Osteocyte (in vitro differentiated cells): ENCODE measurements at places on chromosomes 2 and 18.
A peak's percentile ranks its signal among the peaks of the same experiment; 100 is the strongest.

DNA sequence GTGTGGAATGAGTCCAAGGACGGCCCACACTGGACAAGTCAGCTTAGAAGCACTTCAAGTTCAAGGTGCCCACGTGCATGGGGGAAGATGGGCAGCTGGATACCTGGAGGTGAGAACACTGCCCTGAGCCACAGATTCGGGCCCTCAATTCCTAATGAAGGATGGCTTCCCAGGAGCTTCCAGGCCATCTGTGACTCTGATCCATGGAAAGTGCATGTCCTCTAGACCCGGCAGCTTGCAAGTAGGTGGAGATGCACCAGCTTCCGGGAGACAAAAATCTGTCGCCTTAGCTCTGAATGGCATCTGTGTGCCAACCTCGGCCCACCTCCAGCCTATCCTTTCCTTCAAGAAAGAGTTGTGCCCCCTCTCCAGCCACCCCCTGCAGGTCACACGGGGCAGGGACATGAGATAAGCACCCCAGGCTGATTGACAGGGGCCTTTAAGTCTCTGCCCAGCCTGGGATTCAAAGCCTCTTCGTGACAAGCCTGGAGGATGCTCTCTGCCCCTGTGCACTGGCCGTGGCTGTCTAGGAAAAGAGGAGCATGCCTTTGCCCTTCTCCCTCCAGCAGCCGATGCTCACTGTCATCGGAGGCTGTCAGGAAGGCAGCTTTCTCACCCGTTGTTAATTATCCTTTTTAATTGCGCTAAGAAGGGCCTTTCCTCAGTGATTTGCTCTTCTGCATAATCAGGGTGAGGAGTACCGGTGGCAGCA, 65.5 kb downstream of the BIN1 start:
- peaks cover 6% of the 10 kb centered on the region for H3K4me1 ChIP-seq
- no peak for DNase-seq
- peaks cover under 1% of the 10 kb centered on the region for H3K36me3 ChIP-seq

DNA sequence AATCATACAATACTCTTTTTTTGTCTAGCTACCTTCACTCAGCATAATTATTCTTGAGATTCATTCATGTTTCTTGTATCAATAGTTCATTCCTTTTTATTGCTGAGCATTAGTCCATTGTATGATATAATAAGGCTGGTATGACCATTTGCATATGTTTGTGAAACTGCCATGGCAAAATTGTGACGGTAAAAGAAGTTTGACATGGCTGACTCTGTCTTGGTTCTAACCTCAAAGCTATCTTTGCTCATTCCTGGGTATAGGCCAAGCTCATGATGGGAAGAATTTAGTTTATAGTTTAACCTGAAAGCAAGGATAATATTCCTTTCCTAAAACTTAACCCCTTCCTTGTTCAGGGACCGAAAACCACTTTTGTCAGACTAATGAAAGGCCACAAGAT, 46.4 kb downstream of the COMMD1 start:
- H3K4me1 ChIP-seq: peaks cover 24% of the 10 kb centered on the region
- no peak overlapping the region for H3K4me3 ChIP-seq
- no peak overlapping the region for H3K27ac ChIP-seq
- H3K27me3 ChIP-seq: no peaks in the 10 kb centered on the region

DNA sequence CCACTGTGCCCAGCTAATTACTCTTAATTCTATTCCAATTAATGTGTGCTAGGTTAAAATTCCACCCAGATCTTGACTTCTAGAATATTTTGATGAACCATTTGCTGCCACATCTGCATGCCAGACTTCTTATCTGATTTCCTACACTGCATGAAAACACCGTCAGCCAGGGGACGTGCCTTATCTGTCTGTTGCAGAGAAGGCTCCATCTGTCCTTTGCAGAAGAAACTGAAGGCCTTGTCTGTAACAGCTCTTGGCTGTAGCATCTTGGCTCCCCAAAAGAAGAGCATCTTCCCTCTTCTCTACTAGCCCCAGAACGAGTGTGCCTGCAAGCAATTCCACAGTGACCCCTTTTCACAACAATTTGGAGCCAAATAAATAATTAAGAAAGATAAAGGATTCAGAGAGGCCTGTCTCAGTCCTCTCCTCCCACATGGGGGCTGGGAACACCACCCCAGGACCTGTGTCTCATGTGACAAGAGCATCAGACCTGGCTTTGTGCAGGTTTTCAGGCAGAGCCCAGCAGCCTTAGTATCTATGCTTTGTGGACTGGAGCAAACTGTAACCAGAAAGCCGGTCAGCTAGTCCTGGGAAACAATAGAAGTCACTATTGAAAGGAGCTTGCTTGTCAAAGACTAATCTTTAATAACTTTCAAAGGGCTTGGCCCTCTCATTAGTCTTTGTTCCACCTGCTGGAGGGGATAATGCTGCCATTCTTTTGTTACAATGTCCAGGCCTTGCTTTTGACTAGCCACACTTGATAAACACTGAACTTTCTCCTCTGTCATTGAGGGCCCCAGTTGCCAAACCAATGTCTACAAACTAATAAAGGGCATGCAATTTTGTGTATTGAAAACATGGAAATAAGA, 84.0 kb upstream of the NEUROD1 start:
- no peak for DNase-seq
- H3K27me3 ChIP-seq: no peaks in the 10 kb centered on the region
- no peak overlapping the region for H3K4me3 ChIP-seq
- H3K27ac ChIP-seq: no peak overlapping the region
- no peaks in the 10 kb centered on the region for H3K36me3 ChIP-seq

DNA sequence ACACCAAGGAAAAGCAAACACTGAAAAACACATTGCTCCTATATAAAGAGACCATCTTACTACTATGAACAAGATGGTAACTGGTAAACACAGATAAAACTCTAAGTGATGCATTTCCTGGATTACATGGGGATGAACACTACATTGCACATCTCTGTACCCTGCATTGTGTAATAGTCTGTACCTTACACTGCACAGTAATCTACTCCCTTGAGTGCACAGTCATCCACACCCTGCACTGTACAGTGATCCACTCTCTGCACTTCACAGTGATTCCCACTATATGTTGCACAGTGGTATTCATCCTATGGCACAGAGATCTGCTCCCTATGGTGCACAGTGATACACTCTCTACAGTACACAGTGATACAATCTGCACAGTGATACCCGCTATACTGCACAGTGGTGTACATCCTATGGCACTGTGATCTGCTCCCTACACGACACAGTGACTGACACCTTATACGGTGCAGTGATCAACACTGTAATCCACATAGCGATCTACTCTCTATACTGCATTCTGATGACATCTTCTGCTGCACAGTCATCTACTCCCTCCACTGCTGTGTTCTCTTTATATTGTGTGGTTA, 462.2 kb upstream of the RGPD4 start:
- DNase-seq: no peak
- no peak overlapping the region for H3K27ac ChIP-seq
- no peaks in the 10 kb centered on the region for H3K36me3 ChIP-seq
- H3K4me1 ChIP-seq: peaks cover 3% of the 10 kb centered on the region
- no peaks in the 10 kb centered on the region for H3K27me3 ChIP-seq
- H3K4me3 ChIP-seq: no peak overlapping the region

GRCh38 chr2:190352668-190353536, 9.5 kb downstream of the INPP1 start:
- no peaks in the 10 kb centered on the region for H3K36me3 ChIP-seq
- no peaks in the 10 kb centered on the region for H3K27me3 ChIP-seq
- DNase-seq: no peak
- no peak overlapping the region for H3K4me3 ChIP-seq
- peaks cover 11% of the 10 kb centered on the region for H3K4me1 ChIP-seq

- peaks cover 17% of the 10 kb centered on the region for H3K4me1 ChIP-seq
- H3K36me3 ChIP-seq: peaks cover 42% of the 10 kb centered on the region
- no peak for DNase-seq
- peak overlapping the region; percentile 64 for H3K27ac ChIP-seq
- no peaks in the 10 kb centered on the region for H3K27me3 ChIP-seq
- H3K4me3 ChIP-seq: no peak overlapping the region
Measured at GRCh38 chr2:200447139-200447855, 62.6 kb downstream of the KCTD18 start.
